ENCODE measurements at places on chromosomes 1 and 21. TPM values are rescaled to one million over a fixed set of nuclear protein-coding genes. Genes with fewer than 3 reads are reported as not detected.

TRIM63 gene
- total RNA-seq, result 0.10 TPM

DIRAS3 gene
- not detected for total RNA-seq

LRRN2 gene
- not detected for total RNA-seq

CAMSAP2 gene
- total RNA-seq, result 0.82 TPM

DCST2 gene
- 0.50 TPM for total RNA-seq

VTCN1 gene
- not detected for total RNA-seq

GRCh38 chr1:205930799-205931281 lies 12.4 kb downstream of the SLC26A9 start:
- no peak for DNase-seq

DNA sequence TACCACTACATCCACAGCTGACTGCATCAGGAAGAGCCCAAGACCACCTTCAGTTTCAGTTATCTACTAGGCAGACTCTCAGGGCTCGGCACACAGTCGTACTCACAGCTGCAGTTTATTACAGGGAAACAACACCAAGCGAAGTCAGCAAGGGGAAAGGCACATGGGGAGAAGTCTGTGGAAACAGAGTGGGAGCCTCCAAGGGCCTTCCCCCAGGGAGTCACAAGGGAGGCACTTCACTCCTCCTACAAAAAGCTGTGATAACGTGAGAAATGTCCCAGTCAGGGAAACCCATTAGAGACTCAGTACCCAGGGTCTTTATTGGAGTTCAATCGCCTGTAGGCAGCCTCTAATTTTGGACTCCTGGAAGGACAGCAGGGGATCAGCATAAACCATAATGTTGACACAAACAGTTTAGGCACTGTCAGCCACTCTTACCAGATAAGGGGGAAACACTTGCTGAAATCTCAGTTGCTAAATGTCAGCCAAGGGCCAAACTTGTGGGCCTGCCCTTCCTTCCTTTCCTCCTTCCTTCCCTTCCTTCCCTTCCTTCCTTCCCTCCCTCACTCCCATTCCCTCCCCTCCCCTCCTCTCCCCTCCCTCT lies 444.0 kb downstream of the SMYD3 start:
- DNase-seq, result no peak

- DNase-seq, result peak; percentile 79
Measured at GRCh38 chr1:200510228-200510623, 100.4 kb upstream of the ZNF281 start.

GRCh38 chr1:173017792-173018191 lies 32.9 kb downstream of the TNFSF18 start:
- no peak for DNase-seq

- no peak for DNase-seq
Measured at GRCh38 chr1:24102961-24103360, 9.0 kb downstream of the MYOM3 start.

- DNase-seq, result no peak
Measured at GRCh38 chr1:61247881-61248752, 165.8 kb downstream of the NFIA start.

DNA sequence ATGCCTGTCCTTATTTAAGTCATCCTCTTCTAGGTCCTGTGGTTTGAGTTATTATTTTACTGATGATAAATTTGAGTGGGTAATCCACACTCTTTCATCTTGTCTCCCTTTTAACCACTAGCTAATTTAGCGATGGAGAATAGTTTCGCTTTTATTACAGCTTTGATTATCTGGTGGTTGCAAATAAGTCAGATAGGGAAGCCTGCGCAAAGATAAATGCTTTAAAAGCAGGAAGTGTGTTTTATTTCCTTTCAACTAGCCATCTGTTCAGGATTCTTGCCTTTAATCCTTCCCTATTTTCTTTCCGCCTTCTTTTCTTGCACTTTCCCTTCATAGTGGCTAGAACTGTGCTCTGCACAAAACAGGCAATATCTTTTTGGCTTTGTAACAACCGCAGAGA lies 129.0 kb downstream of the TGFB2 start:
- no peak for DNase-seq

- DNase-seq, result no peak
Measured at GRCh38 chr1:27049607-27050006, 37.0 kb upstream of the TENT5B start.

- peak; percentile 70 for DNase-seq
Measured at GRCh38 chr1:41810446-41810845, 108.3 kb downstream of the HIVEP3 start.

DNA sequence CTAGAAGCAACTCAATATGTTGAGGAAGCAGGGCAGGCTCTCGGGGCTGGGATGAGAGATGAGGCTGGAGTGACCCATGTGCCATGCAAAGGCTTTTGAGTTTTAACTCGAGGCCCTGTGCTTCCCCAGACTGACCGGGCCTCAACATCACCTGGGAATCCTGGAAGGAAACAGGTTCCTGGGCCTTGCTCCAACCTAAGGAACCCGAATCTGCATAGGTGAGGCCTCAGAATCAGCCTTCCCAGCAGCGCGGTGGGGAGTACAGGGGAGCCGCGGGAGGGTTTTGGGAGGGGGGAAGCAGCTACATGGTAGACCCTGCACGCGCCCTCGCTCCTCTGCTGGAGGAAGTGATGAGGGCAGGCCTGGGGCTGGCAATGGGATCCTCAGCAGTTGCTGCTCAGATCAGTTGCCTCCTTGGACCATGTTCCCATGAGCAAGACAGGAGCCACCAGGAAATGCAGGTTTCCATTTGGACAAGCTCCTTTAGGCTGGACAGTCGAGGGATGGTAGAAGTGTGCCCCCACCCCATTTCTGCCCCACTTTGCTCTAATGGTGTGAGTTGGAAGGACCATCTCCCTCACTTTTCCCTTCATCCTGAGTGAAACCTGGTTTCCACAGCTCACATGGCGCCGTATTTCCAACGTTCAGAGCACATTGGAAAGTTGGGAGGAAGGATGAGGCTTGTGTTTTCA lies 4.5 kb upstream of the KIAA1614 start:
- no peak for DNase-seq

- no peak for DNase-seq
Measured at GRCh38 chr1:7406641-7407543, 364.2 kb upstream of the VAMP3 start.

DNA sequence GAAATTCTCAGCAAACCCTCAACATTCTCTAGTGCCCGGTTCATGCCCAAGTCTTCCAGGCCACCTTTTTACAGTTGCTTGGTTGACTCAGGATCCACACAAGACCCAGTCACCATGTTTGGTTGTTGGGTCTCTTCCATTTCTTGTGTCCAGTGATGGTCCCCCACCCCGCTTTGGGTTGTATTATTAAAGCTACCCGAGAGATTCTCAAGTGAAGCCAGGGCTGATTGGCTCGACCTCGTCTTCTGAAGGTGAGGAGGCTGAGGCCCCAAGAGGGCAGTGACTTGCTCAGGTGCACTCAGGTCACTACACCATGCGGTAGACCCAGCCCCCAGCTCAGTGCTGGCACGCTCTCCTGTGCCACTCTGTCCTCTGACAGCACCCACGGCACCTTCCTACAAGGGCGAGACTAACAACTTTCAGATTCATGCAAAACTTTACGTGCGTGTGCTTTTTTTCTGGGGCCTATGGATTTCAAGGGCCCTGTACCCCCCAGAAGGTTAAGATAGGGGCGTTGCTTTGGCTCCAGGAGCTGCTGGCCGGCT lies 50.3 kb downstream of the CAPN9 start:
- no peak for DNase-seq

- no peak for DNase-seq
Measured at GRCh38 chr1:76086109-76086508, 11.6 kb downstream of the ST6GALNAC3 start.

DNA sequence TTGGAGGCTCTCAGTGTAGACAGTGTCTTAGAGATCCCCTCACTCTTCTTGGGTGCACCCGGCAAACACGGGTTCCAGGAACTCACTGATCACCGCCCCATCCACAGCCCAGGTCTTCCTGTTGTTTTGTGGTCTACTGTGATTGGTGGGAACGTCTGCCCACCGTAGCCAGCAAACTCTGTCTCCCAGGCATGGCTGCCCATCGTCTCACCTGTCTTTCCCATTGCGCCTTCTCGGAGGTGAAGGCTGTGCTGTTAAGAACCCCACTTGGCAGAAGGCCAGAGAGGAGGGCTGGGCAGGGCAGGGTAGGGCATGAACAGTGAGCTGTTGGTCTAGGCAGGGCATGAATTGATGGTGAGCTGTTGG lies 14.1 kb upstream of the KCNA2 start:
- DNase-seq, result peak; percentile 41

- DNase-seq, result no peak
Measured at GRCh38 chr1:184197831-184198230, 146.3 kb downstream of the TSEN15 start.

Measured in activated CD4-positive, alpha-beta T cell treated with anti-CD3 and anti-CD28 coated beads, Interleukin-2, amount 10 ng/mL, durations not matched to agents 7 days and 5 days (primary cell).